ENCODE measurements at places on chromosomes 7 and 10.

DNA sequence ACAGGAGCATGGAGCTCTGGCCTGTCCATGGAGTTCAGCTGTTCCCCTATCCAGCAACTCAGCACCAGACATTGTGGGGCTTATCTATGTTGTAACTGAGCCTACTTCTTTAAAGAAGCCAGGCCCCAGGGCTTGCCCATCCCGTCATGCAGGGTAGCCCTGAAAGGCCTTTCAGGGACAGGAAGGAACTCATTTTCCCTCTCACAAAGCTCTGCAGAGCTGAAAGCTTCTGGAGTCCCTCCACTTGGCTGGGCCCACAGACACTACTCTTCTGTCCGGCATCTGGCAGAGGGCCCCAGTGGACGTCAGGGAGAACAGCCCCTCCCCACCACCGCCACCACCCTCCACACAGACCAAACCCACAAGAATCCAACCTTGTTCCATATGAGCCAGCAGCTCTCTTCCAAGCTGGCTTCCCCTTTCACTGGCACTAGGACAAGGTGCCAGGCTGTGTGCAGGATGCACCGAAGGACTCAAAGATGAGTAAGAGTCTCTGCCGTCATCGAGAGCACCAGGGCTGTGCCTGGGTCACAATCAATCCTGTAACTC is 33.1 kb downstream of the DENND2A start:
- DNase-seq = no peak

GRCh38 chr10:131646551-131647525 is 254.0 kb upstream of the PPP2R2D start:
- no peak for DNase-seq

DNA sequence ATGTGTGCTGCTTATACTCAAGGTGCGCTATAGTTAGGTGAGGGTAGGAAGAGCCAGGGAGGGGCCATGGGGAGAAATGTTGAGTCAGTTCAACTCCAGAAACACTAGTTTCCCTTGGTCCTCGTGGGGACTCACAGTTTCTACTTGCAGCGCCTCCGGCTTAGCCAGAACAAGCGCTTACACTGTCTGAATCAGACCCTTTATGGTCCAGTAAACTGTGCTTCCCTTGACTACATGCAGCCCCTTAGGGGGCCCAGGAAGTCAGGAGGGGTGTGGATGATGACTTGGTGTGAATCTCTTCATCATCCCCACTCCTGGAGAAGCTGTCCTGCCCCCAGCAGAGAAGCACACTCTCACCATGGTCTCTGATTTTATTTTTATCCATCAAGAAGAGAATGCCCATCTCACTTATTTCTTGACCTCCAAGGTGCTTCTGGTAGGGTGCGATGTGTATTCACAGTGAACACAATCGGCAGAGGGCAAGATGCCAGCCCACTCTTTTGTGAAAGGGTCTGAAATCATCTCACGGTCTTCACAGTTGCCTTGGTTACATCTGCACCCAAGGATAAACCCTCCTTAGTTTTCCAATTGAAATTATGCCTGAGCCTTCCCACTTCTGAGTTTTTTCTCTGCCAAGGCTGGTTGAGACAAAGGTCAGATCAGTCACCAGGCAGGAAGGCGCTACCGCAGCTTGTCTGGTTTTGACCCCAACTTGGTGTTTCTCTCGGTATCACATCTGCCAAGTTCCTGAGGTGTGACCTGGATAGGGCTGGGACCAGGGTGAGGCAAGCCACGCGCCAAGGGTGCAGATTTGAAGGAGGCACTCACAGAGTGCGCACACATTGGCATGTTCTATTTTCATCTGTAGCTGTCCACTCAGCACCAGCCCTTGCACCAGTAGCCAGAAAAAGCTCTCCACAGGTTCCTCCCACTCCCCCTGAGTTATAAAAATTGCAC is 62.7 kb upstream of the LRRC4 start:
- no peak for DNase-seq

DNA sequence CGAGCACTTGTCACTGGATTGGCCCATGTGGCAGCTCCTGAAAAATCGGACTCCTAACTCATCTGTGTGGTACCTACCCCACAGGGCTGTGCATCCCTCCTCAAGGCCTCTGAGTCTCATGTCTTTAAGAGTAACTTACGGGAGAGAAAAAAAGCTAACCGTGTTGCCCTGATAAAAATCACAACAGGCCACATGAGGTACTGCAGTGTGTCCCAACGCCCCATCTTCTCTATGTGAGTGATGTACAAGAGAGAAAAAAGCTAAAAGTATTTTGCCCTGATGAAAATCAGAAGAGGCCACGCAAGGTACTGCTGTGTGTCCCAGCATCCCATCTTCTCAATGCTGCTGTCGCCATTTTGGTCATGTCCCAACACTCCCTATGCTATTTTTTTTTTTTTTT is 41.2 kb upstream of the ADRB1 start:
- DNase-seq = no peak

DNA sequence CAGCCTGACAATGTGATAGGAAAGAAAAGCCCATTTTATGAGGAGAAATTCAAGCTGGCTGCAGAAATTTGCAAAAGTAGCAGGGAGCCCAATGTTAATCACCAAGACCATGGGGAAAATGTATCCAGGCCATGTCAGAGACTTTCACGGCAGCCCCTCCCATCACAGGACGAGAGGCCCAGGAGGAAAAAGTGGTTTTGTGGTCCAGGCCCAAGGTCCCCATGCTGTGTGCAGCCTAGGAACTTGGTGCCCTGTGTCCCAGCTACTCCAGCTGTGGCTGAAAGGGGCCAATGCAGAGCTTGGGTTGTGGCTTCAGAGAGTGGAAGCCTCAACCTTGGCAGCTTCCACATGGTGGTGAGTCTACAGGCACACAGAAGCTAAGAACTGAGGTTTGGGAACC is 12.7 kb downstream of the COA1 start:
- no peak for DNase-seq

DNA sequence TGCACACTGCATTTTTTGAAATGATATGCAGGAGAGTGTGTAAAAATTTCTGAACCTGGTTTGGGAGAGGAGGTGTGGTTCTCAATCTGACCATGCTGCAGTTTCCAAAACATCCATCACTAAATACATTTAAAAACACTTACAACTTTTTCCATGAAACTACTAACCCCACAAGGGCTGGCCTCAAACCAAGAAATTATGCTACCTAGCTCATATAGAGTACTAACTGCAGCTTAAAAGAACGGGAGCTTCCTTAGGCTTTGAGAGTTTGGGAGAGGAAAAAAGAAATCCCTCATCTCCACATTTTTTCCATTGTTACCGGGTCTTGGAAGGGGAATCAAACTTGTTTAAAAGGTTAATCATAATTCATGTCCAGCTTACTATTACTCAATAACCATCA is 214.2 kb downstream of the GLI3 start:
- DNase-seq = no peak

DNA sequence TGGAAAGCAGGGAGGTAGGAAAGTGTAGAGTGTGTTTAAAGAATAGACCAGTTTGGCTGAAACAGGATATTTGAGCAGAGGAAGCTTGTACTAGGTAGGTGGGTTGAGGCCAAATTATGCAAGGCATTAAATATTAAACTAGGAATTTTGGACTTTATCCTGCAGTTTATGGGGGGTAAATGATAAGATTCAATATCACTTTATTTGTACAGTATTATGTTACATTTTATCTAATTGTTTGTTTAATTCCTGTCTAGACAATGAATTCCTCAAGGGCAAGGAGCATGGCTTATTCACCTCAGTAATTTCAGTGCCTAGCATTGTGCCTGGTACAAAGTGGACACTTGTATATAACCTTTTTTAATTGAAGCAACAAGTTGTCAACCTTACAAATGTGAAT is 125.9 kb downstream of the CFTR start:
- DNase-seq = no peak

DNA sequence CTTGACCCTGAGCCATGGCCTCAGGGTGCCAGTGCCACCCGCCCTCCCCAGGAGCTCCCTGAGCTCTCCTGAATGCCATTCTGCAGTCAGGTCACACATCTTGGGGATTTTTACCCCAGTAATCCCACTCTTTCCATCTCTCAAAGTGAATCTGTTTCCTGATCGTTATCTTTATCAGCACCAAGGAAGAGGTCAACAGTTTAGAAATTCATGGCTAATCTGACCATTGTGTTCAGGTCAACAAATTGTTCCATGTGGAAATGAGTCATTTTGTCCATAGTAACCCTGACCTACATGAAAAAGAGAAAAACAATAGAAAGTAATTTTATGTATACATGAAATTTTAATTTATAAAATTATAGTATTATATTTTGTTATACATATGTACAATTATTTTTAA is 28.8 kb upstream of the ZNF488 start:
- DNase-seq = no peak

DNA sequence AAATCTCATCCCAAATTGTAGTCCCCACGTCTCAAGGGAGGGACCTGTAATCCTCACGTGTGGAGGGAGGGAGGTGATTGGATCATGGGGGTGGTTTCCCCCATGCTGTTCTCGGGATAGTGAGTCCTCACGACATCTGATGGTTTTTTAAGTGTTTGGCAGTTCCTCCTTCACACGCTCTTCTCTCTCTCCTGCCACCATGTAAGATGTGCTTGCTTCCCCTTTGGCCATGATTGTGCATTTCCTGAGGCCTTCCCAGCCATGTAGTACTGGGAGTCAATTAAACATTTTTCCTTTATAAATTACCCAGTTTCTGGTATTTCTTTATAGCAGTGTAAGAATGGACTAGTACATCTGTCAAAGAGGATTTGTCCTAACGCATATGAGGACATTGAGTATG is 59.5 kb downstream of the RGS10 start:
- no peak for DNase-seq

- DNase-seq = no peak
Measured at GRCh38 chr10:21171197-21171935, 274.3 kb upstream of the NEBL start.

DNA sequence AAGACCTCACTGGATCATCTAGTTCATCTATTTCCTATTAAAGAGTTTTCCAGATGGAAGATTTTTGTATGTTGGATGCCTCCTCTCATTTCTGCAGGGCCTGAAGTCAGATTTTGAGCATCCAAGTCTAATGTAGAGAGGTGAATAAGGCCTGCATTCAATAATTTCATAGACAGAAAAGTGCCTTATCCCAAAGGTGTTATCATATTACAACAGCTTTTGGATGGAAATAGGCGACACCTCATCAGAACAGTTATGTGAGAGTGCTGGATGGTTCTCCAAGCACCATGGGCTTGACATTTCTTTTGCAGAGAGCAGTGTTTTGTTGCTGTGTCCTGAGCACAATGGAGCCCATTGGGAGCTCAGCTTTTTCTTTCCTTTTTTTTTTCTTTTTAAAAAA is 162.4 kb upstream of the MEOX2 start:
- DNase-seq = no peak

DNA sequence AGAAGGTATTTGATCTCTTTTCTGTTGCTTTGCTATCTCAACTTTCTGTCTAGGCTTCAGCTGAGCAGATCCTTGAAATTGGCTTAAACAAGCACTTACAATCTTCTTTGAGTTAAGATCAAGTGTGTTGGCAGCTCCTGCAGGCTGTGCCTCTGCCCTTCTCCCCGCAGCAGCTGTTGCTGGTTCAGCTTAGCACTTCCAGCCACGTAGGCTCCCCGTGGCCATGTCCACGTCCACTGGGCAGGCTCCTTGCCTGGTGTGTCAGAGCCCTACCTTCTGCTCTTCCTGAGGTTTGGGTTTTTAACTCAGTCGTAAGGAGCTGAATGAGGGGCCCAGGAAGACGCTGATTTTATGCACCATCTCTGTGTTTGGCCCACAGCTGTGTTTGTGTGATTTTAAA is 47.2 kb downstream of the CAMK1D start:
- no peak for DNase-seq

DNA sequence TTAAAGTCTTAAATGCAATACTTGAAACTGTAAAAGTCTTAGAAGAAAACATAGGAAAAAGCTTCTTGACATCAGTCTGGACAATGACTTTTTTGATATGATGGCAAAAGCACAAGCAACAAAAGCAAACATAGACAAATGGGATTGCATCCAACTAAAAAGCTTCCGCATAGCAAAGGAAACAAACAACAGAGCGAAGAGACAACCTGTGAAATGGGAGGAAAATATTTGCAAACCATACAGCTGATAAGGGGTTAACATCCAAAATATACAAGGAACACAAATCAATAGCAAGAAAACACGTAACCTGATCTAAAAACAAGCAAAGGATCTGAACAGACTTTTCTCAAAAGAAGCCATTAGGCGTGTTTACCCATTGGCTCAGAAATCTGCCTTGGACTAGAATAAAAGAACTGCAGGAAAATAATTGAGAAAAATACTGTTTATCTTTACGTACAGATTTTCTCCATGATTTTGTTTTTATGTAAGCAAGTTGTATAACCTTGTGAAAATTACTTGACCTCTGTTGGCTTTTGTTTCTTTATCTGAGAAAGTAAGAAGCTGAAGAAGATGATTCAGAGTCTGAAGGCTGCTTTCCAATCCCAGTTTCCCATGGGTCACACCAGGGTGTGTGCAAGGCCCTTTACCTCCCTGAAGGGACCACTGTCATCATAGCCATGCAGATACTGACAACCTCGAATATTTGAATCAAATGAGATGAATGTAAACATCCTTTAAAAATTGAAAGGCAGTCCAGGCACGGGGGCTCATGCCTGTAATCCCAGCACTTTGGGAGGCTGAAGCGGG is 99.1 kb upstream of the LANCL2 start:
- DNase-seq = no peak

DNA sequence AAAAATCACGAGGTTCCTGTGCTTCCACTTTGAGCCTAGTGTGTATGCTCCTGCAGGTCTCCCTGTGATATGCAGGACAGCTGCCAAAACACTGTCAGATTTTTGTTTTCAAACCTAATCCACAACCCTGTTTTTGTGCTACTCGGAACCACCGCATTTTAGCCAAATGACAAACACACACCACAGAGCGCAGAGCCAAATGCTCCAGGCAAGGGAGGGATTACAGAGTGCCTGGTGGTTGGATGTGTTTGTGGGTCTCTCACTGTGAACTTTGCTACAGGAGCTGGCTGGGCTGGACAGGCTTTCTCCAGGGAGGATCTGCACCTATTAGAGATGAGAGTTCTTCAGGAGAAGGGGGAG is 5.7 kb upstream of the RBM28 start:
- DNase-seq = no peak

DNA sequence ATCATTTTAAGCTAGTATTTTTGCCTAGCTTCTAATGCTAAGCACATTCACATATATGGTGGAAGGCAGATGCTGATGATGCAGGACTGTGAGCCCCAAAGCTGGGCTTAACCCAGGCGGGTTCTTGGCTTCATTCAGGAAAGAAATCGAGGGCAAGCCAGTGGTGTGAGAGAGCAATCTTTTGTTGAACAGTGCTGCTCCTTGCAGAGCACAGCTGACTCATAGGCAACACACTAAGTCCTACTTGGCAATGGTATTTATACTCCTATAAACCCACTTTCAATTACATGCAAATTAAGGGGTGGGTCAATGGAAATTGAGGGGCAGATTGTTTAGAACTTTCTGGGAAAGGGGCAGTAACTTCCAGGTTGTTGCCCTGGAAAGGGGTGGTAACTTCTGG is 42.0 kb upstream of the CELF2 start:
- no peak for DNase-seq

DNA sequence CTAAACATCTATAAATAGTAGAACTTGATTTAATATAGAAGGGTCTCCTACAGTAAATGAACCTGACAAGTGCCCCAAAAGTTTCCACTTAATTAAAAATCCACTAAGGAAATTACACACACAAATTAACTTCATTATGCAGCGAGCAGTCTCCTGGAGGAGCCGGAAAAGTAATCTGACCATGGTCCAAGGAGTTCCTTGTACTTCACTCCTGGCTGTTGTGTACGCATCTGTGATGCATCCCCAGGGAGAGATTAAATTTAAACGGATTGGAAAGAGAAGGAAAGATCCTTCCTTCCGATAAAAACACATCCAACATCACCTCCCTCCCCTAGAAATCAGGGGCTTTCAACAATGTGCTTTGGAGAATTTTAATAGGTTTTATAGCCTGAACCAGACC is 85.5 kb downstream of the PARD3 start:
- DNase-seq = no peak

- DNase-seq = no peak
Measured at GRCh38 chr7:53699215-53699837, 663.9 kb downstream of the POM121L12 start.
